ENCODE measurements at places on chromosomes 3 and 15.

GRCh38 chr3:155270485-155271342 lies 22.8 kb downstream of the STRIT1 start:
- DNase-seq = no peak

- DNase-seq = no peak
These were observed 79.6 kb downstream of the MLH1 start for GRCh38 chr3:37072892-37073291.

- no peak for DNase-seq
These were observed 680.6 kb downstream of the EPHA3 start for GRCh38 chr3:89787979-89788378.

DNA sequence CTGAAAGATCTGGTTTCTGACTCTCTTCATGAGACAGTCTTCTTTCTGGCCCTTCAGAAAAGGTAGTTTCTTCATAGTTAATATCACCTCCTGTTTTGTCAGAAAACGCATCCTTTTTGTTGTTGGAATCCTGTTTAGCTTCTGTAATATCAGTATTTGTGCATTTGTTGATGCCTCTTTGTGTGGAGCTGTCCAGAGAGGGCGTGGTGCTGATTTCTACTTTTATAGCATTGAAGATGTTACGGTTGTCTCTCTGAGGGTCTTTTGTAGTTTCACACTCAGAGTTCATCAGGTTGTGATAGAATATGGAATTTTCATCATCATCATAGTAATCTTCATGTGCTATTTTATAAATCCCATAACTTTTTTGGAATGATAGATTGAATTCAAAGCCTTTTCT lies 8.9 kb downstream of the GPR149 start:
- no peak for DNase-seq

DNA sequence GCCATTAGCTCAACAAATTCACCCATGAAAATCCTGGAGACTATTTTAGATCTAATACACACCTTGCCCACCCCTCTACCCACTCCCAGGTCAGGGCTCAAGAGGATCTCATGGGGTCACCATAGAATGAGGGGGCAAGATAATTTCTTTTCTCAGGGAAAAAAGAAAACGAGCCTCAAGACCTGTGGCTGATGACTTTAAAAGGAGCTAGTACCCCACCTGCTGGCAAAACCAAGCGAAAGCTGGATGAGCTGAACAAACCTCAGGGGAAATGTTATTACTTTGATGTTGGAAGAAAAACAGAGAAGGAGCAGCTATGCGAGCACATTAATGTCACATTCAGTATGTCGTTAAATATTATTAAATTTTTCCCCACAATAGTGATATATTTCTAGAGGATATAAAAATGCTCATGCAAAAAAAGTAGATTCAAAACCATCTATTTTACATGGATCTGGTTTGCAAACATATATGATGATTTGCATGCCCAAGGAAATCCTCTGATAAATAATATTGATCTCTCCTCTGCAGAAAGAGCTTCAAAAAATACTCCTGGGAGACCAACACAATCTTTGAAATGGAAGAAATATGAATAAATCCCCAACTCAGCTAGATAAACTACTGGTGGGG lies 37.7 kb downstream of the PLD1 start:
- DNase-seq = no peak

DNA sequence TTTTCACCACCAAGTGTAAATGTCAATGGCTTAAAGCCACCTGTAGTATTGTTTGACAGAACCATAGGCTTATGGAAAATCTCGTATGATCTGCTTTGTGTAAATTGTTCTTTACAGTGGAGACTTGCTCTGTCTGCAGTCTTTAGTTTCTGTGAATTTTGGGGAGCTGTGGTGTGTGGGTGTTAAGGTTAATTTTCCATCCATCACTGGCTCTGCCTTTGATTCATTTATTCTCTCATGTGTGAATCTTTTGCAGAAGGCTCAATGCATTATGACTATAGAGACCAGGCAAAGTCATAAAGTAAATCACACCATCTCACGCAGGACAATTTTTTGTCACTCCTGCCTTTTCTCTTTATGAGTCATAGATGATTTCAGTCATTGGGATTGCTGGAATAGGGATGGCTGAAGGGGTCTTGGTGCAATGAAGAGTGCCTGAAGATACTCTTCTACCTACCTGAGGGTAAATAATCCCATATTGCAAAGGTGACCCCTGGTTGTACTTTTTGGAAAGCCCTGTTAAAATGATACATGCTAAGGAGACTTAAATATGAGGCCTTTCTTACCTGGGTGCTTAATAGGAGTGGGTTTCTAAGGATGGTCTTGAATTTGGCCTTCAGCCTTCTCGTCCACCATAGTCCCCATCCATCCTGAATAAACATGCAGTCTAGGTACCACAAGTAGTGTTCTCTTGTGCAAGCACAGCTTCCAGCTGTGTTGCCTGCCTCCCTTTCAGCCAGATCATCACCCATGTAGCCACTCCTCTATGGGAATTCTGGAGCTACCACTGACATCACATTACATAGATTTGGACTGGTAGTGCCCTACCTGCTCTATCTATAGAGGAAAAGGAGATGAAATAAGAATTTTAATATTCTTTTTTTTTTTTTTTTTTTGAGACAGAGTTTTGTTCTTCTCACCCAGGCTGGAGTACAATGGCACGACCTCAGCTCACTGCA lies 14.3 kb downstream of the TGFBR2 start:
- DNase-seq = no peak

- no peak for DNase-seq
These were observed 54.9 kb downstream of the HCN4 start for GRCh38 chr15:73313861-73314260.

- no peak for DNase-seq
These were observed 37.0 kb downstream of the PIK3R4 start for GRCh38 chr3:130709671-130710070.

DNA sequence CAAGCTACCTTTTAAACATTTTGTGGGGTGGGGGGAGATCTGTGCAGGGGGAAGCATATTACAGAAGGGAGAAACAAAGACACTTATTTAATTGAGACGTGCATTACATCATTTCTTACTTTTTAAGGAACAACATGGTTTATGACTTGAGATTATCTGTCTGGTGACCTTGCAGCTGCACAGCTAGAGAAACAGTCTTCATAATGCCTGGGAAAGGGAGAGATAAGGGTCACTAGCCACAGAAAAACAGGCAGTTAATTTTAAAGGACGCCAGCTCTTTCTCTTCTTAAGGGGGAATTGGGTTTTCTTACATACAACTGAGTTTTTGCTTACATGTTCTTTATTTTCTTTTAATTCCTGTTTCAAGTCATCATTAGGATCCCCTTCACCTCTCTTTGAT lies 147.9 kb downstream of the SST start:
- no peak for DNase-seq

GRCh38 chr3:15539066-15539465 lies 17.6 kb upstream of the COLQ start:
- no peak for DNase-seq

DNA sequence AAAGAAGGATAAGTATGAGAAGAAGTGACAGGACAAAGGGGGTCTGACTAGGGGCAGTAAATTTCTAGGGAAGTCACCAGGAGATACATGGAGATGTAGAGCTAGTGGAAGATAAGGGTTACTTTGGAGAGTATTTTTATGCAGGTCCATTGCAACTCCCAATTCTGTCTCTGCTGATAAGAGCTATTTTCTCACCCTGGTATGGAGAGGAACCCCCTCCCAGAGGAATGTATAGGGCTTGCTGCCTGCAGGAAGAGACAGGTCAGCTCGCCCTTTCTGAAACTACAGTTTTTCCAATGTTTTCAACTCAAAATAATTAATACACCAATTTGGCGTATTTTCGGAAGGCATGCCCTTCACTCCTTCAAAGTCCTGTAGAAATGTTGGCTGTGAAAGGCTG lies 11.4 kb upstream of the CORO2B start:
- no peak for DNase-seq

DNA sequence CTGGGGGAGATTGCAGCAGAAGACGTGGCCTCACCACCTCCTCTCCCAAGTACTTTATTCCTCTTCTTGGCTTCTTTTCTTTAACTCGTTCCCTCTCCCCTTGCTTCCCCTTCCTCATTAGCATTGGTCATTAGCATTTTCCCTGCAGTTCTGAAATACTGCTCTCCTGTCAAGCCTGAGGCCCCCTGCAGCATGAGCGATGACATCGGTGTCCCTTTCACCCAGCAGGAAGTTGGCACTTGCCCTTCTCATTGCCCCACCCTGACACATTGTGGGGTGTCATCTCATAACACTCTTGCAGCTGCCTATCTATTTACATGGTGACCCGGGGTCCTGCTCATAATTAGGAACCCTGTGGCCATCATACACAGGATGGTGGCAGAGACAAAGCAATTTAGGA lies 167.1 kb downstream of the ARRDC4 start:
- DNase-seq = no peak

GRCh38 chr15:39887832-39888231 lies 32.2 kb downstream of the GPR176 start:
- no peak for DNase-seq

DNA sequence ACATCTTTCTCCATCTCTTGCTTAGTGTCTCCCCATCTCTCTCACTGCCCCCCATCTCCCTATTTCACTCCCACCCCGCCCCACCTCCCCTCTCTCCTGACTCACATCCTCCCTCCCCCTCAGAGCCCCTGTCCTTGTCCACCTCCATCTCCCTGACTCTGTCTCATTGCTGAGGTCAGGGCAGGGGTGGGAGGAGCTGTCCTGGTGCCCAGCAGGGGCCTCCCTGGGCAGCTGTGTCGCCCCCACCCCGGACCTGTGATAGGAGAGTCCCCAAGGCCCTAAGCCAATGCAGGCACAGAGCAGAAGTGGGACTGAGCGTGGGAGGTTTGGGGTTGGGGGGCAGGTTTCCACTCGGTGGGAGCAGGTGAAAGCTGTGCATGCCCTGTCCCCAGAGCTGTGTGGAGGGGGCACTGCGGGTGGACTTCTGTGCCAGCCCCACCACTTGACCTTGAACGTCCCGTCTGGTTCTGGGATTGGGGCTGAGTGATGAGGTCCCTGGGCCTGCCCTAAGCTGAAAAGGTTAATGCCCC lies 210.8 kb downstream of the TBC1D2B start:
- no peak for DNase-seq

DNA sequence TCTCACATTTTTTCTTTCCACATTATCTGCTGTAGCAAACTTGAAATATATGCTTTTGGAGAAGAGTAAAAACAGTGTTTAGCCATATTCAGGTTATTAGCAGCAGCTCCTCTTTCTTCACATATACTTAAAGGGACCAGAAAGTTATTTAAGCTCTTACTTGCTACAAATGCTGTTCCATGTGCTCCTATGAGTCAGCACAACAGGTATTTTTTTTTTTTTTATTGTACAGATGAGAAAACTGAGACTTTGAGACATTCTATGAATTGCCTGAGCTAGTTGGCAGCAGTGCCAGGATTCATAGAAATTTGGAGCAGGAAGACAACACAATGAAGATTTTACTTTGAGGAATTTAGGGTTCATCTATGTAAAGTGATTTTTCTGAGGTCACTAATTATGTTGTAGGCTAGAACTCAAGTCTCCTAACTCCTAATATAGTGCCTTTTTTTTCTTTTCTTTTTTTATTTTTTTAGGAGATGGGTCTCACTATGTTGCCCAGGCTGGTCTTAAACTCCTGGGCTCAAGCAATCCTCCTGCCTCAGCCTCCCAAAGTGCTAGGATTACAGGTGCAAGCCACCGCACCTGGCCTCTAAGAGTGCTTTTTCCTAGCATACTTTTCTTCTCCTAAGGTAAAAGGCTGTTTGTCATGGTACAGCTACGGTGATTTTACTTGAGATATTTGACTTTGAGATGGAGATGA lies 23.6 kb downstream of the SETD5 start:
- no peak for DNase-seq

GRCh38 chr3:41653571-41654239 lies 308.2 kb downstream of the ULK4 start:
- DNase-seq = no peak

DNA sequence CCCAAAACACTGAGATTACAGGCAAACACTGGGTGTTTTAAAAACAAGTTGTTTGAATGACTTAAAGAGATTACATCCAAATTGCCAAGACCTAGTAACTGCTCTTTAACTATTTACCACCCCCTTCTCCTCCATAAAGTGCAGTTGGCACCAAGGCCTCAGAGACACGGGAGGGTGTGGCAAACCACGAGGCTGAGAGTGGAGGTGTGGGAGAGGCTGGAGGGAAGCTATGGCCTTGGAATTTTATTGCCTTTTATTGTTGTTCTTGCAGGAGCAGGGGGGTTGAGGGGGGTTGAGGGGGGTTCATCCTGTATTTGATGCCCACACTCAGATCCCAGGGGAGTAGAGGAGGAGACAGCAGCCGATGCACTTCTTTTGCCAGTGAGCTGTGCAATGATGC lies 75.9 kb upstream of the CTDSPL start:
- no peak for DNase-seq

- DNase-seq = no peak
These were observed 612 bp upstream of the C15orf40 start for GRCh38 chr15:83012076-83012426.

DNA sequence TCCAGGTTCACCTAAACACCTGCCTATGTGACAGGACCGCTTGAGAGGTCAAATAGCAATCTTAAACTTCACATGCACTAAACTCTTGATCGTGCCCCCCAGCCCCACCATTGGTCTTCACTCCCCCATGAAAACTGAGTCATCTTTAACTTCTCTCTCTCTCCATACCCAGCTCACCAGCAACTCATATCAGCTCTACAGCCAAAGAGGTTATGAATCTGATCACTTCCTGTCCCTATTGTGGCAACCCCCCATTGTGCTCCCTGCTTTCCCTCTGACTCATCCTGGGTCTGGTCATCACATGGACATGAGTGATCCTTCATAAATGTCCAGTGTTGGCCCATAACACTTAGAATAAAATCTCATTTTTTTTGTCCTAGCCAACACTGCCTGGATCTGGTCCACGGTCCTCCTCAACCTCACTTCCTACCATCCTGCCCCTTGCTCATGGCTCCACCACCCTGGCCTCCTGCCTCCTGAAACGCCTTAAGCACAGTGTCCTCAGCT lies 103.4 kb upstream of the HACD2 start:
- no peak for DNase-seq

DNA sequence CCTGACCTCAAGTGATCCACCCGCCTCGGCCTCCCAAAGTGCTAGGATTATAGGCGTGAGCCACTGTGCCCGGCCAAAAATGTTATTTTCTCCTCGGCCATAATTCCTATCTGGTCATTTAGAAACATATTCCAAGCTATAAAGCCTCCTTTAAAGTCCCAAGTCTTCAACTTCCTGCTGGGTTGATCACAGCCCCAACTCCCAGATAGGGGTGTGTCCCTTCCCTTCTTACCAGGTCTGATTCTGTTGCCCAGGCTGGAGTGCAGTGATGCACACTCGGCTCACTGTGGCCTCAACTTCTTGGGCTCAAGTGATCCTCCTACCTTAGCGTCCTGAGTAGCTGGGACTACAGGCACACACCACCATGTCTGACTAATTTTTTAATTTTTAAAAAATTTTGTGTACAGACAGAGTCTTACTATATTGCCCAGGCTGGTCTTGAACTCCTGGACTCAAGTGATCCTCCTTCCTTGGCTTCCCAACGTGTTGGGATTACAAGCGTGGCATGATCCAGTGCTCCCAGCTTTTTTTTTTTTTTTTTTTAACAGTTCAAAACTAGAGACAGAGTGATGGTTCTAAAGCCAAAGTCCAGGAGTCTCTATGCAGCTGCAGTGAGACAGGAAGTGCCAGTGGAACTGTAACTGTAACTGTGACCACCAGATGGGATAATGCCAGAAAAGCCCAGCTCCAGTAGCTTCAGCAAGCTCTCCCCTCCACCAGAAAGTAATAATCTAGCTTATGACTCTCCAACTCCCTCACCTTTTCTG lies 8.2 kb upstream of the PRKAR2A start:
- no peak for DNase-seq

GRCh38 chr15:99239545-99240198 lies 9.7 kb downstream of the TTC23 start:
- no peak for DNase-seq

- no peak for DNase-seq
These were observed 503 bp downstream of the HLTF start for GRCh38 chr3:149085828-149086231.
